ENCODE measurements at places on chromosomes 13 and 19.

- DNase-seq, result no peak
Observed at GRCh38 chr19:32630338-32630737, 44.6 kb downstream of the ANKRD27 start.

DNA sequence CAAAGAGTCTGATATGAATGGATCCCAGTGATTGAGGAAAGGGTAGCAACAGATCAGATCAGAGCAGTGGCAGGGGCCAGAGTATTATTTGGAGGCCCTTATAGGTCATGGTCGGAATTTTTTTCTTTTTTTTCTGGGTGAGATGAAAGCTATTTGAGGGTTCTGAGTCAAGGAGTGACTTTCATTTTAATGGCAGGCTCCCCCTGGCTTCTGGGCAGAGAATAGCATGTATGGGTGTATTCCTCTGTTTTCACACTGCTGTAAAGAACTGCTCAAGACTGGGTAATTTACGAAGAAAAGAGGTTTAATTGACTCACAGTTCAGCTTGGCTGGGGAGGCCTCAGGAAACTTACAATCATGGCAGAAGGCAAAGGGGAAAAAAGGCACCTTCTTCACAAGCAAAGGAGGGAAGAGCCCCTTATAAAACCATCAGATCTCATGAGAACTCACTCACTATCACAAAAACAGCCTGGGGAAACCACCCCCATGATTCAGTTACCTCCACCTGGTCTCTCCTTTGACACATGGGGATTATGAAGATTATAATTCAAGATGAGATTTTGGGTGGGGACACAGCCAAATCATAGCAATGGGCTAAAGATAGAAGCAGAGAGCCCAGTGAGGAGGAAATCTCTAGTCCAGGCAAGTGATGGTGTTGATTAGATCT is 3.0 kb upstream of the SLC6A16 start:
- no peak for DNase-seq

- DNase-seq, result no peak
Observed at GRCh38 chr19:10568062-10568825, 535 bp downstream of the CDKN2D start.

GRCh38 chr19:8684001-8684902 is 14.3 kb downstream of the ACTL9 start:
- no peak for DNase-seq

DNA sequence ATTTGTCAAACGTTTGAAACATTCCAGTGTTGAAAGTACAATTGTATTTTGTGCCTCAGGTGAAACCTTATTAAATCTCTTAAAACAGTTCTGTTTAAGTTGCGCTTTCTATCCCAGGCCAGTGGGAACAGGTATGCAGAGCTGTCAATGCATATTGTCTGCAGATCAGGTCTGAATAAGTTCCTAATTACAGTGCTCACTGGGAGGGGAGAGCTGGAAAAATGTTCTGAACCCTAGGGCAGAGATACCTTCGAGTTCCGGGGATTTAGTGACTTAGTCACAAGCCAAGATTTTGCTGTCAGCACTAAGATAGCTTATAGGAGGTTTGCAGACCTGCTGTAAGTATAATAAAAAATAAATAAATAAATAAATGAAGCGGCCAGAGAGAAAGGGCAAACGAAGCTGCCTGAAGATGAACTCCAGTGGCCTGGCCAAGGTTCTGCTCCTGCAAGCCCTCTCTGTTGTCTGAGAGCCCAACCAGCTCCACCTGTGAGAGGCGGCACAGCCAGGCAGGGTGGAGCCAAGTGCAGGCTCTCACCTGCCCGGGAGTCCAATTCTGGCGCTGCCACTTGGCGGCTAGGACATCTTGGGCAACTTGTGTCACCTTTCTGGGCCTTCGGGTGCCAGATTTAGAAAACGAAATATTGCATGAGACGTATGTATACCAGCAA is 97.9 kb upstream of the SLC7A1 start:
- no peak for DNase-seq

DNA sequence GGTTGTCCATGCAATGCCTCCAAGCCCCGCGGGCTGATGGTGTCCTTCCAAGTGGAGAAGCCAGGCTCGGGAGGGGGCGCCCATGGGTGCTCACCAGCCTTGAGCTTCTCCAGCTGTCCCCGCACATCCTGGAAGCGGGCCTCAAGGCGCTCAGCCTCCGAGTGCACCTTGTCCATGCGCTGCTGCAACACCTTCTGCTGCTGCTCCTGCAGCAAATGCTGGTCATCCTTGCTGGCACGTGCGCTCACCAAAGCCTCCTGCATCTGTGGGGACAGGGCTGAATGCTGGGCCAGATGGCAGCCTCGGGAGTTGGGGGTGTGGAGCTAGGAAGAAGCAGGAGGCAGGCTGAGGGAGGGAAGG is 22.8 kb upstream of the EMP3 start:
- DNase-seq, result no peak

- DNase-seq, result no peak
Observed at GRCh38 chr13:30818323-30818960, 83.1 kb downstream of the ALOX5AP start.

GRCh38 chr13:37379841-37380240 is 218.7 kb downstream of the POSTN start:
- no peak for DNase-seq

DNA sequence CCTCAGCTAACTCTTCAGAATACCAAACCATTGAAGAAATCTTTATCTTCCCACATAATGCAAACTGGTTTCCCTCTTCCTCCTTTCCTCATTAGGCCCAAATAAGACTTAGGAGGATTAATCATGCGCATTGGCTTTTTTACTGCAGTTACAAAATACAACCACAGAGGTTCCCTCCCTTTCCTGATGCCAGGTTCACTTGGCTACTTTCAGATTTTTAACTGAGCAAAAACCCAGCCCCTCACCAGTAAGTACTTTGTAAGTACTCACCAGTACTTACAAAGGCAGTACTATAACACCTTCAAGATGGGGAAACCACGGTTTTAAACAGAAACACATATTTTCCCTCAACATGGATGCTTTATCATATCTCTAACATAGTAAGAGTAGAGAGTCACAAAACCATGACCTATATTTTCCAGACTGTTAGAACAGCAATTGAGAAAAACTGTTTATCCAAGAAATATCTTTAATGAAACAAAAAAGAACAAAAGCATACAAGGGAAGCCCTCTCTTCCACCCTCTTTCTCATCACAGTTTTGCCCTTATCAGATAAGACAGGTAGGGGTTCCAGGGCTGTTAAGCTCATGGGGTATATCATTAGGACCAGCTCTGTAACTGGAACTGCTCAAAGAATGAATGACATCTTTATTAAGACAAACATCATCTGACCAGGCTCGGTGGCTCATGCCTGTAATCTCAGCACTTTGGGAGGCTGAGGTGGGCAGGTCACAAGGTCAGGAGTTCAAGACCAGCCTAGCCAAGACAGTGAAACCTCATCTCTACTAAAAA is 12.7 kb downstream of the FOXO1 start:
- no peak for DNase-seq

DNA sequence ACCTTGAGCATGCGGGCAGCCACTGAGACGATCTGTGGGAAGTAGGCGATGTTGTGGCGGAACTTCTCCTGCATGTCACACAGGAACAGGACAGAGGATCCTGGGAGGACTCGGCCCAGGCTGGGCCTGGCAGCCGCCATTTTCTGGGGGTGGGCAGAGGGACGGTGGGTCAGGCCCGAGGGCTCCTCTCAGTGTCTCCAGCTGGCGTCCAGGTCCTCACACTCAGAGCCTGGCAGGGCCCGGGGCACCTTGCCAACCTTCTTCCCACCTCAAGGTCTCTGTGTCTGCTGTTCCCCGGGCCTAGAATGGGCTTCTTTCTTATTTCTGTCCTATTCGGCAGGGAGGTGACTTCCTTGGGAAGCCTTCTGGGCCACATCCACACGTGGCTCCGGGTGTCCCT is 5.1 kb downstream of the ISOC2 start:
- no peak for DNase-seq

GRCh38 chr13:99307648-99308339 is 595 bp upstream of the GPR183 start:
- no peak for DNase-seq

- no peak for DNase-seq
Observed at GRCh38 chr19:29680937-29681336, 15.7 kb downstream of the PLEKHF1 start.
